ENCODE measurements at places on chromosomes 5 and 9. TPM values are rescaled to one million over a fixed set of nuclear protein-coding genes. Genes with fewer than 3 reads are reported as not detected.

CCT5 gene
- total RNA-seq: 136 TPM

DNA sequence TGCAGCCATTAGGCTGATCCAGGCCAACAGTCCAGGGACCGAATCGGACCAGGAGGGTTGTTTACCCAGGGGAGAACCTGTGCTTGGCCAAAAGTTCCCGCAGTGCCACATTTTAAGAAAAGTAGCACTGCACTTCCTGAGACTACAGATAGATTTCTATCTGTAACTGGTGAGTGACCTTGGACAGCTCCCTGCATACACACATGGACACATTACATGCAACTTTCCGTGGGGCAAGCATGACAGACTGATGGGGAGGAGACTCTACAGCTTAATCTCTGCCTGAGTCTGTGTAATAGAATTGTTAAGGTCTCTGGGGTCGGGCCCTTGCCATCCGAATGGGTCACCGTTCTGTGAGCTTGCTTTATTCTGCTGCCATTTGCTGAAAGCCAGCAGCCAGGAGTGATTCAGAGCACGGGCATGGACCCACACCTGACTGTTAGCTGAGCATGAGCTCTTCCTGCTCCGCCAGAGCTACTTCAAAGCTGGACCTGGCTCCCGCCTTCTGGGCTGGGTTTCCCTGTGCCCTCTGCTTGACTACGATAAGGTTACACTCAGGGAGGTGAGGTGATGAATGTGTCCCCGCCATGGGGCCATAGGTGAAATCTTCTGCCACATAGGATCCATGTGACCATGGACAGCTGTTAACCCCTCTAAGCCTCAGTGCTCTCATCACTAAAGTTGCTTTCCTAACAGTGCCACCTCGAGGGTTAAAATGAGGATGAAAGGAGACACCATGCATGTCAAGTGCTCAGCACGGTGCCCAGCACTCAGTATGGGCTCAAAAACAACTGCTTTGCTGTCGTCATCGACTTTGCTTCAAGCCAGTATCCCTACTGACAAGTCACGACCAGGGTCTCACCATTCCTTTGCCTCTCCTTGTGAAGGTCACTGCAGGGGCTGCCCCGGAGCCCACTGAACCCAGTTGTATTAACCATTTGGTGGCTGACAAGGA is 200.0 kb downstream of the MELK start:
- H3K4me1 ChIP-seq: no peaks in the 10 kb centered on the region
- DNase-seq: peak; percentile 76
- no peaks in the 10 kb centered on the region for H3K27me3 ChIP-seq
- H3K27ac ChIP-seq: no peak overlapping the region

DNA sequence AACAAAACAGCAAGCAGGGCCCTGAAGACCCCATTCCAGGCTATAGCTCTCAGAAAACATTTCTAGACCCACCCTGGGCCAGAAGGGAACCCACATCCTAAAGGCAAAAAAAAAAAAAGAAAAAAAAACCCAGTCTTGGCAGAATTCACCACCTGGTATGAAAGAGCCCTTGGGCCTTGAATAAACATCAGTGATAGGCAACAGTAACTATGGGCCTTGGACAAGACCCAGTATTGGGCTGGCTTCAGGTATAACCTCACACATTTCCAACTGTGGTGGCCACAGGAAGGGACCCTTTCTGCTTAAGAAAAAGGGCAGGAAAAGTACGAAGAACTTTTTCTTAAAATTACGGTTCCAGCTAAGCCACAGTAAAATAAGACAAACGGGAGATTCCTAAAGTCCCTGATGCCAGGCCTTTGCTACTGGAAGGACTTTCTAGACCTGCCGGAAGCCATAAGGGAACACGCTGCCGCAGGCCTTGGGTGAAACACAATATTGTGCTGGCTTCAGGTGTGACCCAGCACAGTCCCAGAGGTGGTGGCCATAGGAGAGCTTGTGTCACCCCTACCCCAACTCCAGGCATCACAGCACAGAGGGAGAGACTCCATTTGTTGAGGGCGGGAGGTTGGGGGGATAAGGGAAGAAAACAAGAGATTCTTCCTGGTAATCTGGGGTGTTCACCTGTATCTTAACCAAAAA is 505.2 kb upstream of the RGMB start:
- no peak overlapping the region for H3K27ac ChIP-seq
- DNase-seq: no peak
- no peak overlapping the region for H3K4me3 ChIP-seq
- H3K27me3 ChIP-seq: no peaks in the 10 kb centered on the region

DNA sequence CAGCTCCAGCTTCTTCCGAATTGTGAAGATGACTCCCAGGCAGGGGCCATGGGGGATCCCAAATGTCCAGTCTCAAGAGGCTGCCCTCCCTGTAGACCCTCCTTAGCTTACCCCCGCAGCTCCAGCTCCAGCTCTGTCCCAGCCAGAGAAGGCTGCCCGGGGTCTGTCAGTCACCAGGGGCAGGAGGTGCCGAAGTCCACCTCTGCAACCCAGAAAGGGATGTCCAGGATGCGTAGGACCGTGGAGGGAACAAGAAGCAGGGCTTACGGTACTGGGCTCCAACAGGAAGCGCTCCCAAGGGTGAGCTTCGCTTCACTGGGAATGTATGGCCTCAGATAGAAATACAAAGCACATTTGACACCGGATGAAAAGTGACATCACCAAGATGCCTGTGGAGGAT is 6.0 kb downstream of the IPPK start:
- no peak for DNase-seq
- peaks cover 6% of the 10 kb centered on the region for H3K4me1 ChIP-seq
- H3K4me3 ChIP-seq: no peak overlapping the region
- no peaks in the 10 kb centered on the region for H3K27me3 ChIP-seq

GRCh38 chr5:102313912-102314311 is 17.8 kb upstream of the SLCO4C1 start:
- no peak overlapping the region for H3K4me3 ChIP-seq
- no peak overlapping the region for H3K27ac ChIP-seq
- H3K27me3 ChIP-seq: no peaks in the 10 kb centered on the region
- peaks cover 9% of the 10 kb centered on the region for H3K4me1 ChIP-seq
- DNase-seq: no peak

ARL10 gene
- 6.2 TPM for total RNA-seq

DNA sequence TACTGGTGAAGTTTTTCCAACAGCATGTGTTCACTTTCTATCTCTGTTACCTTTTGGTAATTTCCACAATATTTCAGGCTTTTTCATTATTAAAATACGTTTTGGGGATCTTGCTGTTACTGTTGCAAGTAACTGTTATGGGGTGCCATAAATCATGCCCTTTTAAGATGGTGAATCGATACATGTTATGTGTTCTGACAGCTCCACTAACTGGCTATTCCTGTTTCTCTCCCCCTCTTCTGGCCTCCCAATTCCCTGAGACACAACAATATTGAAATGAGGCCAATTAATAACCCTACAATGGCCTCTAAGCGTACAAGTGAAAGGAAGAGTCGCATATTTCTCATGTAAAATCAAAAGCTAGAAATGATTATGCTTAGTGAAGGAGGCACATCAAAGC is 13.1 kb upstream of the MSH3 start:
- peaks cover 20% of the 10 kb centered on the region for H3K36me3 ChIP-seq
- no peak overlapping the region for H3K4me3 ChIP-seq
- no peaks in the 10 kb centered on the region for H3K27me3 ChIP-seq
- no peaks in the 10 kb centered on the region for H3K4me1 ChIP-seq
- no peak for DNase-seq

DNA sequence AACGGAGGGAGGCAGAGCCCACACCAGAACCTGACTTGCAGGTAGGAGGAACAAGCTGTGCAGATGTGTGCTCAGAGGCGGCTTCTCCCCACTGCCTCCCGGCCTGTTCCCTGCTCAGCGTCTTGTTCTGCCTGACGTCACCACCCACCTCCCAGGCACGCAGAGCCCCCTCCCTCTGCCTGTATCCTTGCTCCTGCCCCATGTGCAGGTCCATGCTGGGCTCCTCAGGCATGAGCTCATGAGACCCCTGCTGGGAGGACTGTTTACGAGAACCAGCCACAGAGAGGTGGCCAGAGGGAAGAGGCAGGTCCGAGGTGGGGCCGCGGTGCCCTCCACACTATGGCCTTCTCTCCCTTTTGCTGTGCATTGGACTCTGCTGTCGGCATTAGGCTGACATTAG is 45.5 kb downstream of the SLC6A3 start:
- no peaks in the 10 kb centered on the region for H3K36me3 ChIP-seq
- H3K27ac ChIP-seq: no peak overlapping the region
- no peaks in the 10 kb centered on the region for H3K4me1 ChIP-seq
- no peak overlapping the region for H3K4me3 ChIP-seq
- DNase-seq: no peak
- no peaks in the 10 kb centered on the region for H3K27me3 ChIP-seq

DNA sequence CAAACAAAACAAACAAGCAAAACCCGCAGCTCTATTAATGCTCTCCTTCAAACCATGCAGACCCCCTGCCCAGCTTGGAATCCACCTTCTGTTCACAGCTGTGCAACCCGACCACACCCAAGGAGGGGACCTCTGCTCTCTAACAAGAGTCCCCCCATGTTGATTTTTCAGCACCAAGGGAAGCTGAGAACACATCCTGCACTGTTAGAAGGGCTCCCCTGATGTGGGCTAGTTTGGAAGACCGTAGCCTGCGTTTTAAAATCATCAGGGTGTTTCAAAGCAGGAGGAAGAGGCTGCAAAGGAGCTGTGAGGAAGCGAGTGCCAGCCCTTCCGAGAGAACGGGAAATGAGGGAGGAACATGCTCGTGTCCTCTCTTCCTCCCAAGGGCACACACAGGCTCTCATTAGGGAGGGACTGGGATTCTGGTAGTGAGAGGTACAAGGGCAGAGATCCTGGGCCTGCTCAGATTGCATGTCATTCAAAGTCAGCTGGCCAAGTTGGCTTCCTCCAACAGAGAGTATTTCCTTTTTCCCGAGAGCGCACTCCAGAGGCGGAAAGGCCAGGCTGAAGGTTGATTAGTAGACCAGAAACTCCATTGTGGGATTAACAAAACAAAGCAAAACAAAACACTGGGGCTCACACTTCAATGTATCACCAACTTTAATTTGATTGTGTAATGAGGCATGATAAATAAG is 185.9 kb downstream of the SEMA6A start:
- no peak overlapping the region for H3K4me3 ChIP-seq
- peak; percentile 61 for DNase-seq

DNA sequence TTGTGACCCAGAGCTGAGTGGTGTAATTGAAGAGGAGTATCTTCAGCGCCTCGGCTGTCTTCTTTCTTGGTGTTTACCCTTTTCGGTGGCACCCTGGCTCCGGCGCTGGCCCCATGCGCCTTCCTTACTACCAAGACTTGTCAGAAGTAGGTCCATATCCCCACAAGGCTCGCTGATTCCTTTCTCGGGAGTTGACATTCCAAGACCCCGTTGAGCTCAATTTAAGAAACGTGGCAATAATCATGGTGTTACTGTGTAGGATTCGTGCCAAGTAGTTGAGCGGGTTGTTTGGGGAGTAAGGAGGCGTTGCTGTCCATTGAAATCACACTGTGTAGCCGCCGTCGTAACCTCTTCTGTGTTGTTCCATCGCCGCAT is 795 bp downstream of the NDUFAF2 start:
- peak; percentile 72 for DNase-seq
- no peaks in the 10 kb centered on the region for H3K36me3 ChIP-seq
- H3K27me3 ChIP-seq: no peaks in the 10 kb centered on the region
- peak overlapping the region; percentile 97 for H3K4me3 ChIP-seq

TPD52L3 gene
- not detected for total RNA-seq

DNA sequence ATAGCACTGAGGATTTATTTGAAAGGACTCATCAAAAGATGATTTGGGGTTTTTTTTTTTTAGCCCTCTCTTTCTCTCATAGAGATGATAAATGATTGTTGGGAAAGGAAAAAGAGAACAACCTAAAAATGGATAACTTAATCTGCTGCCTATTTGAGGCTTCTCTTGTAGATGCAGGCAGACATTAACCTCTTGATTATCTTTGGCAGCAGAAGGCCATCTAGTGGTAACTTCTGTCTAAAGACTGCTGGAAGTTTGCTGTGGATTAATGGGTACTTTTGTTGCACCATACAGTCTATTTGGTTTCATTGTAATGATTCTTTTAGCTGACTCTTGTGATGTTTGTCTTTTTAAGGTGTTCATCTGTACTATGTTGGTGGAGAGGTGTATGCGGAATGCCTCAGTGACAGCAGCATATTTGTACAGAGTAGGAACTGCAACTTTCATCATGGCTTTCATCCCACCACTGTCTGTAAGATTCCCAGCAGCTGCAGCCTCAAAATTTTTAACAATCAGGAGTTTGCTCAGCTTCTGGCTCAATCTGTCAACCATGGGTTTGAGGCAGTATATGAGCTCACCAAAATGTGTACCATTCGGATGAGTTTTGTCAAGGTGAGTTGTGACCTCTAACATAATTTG is 18.8 kb downstream of the SMIM32 start:
- H3K4me3 ChIP-seq: no peak overlapping the region
- peaks cover 23% of the 10 kb centered on the region for H3K36me3 ChIP-seq
- H3K27me3 ChIP-seq: no peaks in the 10 kb centered on the region
- no peaks in the 10 kb centered on the region for H3K4me1 ChIP-seq
- H3K27ac ChIP-seq: no peak overlapping the region

DNA sequence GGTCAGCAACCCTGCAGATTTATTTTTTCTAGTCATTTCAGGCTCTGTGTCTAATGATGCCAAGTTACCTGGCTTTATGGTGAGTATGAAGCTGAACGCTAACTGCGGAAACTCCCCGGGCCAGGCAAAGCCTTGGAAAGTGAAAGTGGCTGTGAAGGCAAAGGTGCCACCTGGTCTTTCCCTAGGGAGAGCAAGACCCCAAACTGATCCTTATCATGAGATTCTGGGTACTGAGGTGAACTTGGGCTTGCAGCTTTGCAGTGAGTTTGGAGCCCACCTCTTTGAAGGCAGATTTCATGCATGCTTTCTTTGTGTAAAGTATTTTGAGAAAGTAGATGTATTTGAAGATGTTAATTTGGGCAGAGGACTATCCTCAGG is 63.3 kb downstream of the CARTPT start:
- no peaks in the 10 kb centered on the region for H3K27me3 ChIP-seq
- no peak overlapping the region for H3K4me3 ChIP-seq
- no peak for DNase-seq

SHOC1 gene
- total RNA-seq: 0.16 TPM

FOXD1 gene
- total RNA-seq: 5.9 TPM

GRCh38 chr5:96997265-96997859 is 61.5 kb downstream of the LNPEP start:
- no peaks in the 10 kb centered on the region for H3K27me3 ChIP-seq
- no peaks in the 10 kb centered on the region for H3K4me1 ChIP-seq
- no peak overlapping the region for H3K27ac ChIP-seq
- no peak for DNase-seq
- H3K36me3 ChIP-seq: peaks cover 4% of the 10 kb centered on the region

Data from kidney (tissue), 22 donors.